ENCODE measurements at places on chromosomes 7 and 10. TPM values are rescaled to one million over a fixed set of nuclear protein-coding genes. Genes with fewer than 3 reads are reported as not detected.

The C10orf67 gene
- total RNA-seq = not detected

- no peak overlapping the region for H3K4me3 ChIP-seq
- DNase-seq = no peak
- H3K4me1 ChIP-seq = peaks cover 25% of the 10 kb centered on the region
- H3K36me3 ChIP-seq = no peaks in the 10 kb centered on the region
Measured at GRCh38 chr7:73870041-73870492, 9.1 kb downstream of the TMEM270 start.

The TMEM213 gene
- total RNA-seq = not detected

The PAPSS2 gene
- 76.3 TPM for total RNA-seq

Measured in SJSA1 (cell line).